Kasumi-1 (cell line): ENCODE measurements at places on chromosomes 12 and 14.

DNA sequence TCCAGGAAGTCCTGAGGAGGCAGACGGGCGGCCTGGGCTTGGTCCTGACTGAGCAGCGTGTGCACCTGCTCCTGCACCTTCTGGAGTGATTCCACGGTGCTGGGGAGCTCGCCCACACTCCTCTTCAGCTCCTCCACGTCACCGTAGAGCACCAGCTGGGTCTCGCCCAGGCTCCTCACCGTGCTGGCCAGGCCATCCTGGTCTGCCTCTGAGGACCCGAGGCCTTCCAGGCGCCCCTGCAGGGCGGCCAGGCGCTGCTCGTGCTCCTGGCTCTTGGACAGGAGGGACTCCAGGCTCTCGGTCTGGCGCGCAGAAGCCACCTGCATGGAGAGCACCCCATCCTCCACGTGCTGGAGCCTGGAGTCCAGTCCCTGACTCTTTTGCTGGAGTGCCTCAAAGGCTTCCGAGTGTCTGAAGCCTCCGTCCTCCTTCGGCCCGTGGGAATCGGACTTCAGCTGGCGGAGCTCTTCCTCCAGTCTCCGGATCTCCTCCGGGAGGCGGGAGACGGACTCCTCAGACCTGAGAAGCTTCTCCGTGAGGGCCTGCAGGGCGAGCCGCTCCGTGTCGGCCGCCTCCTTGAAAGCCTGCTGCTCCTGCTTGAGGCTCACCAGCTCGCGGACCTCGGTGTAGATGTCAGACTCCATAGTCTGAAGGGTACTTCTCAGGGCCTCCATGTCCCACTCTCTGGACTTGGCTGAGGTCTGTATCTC, 8.4 kb downstream of the CKAP4 start:
- no peak for DNase-seq

GRCh38 chr14:59897757-59898383, 22.1 kb upstream of the LRRC9 start:
- peak; percentile 42 for DNase-seq

GRCh38 chr12:4050340-4050739, 177.1 kb upstream of the PARP11 start:
- no peak for DNase-seq

DNA sequence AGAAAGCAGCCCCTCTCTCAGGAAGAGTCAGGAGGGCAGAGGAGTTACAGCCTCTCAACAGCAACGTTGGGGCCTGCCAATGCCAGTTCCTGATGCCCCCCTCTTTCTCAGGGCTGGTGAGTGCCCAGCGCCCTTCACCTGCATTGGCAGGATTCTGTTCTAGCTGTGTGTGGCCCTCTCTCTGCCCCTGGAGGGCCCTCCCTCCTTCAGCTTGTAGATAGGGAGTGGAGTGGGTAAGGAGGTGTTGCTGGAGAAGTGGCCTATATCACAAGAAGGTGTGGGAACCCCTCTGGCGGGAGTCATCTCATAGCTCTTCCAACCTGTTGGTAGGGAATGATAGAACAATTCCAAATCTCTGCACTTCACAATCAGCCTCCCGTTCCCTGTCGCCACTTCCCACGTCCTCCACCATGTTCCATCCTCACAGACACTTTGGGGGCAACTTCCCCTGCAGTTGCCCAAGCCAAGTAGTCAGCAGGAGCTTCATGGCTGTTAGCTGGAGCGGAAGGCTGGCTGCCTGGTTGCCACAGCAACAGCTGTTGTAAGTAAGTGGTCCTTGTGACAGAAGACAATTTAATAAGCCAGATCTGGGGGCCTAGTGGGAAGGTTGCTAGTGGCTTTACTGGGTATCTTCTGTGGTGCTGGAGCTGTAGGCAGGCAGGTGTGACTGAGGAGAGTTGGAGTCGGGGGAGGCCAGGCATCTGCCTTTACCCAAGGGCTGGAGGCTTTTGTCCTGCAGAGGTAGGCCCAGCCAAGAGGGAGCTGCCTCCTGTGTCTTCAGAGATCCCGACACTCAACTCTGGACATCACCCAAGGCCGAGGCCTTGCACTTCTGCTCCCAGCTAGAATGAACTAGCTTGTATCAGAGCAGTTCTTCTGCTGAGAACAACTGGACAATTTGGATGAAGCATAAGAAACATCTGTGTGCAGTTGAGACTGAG, 38.4 kb downstream of the GALNT16 start:
- no peak for DNase-seq
